ENCODE measurements at places on chromosomes 4 and X.

- no peak for DNase-seq
Observed at GRCh38 chr4:167555338-167556022, 321.2 kb upstream of the SPOCK3 start.

GRCh38 chr4:128516301-128516969 is 228.8 kb upstream of the PGRMC2 start:
- DNase-seq, result no peak

DNA sequence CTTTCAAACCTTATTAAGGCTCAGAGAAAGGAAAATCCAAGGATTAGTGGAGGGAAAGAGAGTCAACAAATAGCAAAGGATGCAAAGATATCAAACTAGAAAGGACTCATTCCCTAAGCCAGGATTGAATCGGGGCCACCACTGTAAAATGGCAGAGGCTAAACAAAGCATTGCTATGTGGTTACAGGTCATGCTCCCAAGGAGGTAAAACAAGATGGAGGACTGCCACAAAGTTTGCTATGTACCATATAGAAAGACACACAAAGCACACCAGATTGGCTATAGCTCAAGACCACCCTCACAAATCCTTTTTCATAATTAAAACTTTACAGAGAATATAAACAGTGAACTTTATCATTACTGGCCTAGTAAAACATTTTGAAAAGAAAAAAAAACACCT is 25.9 kb upstream of the PASD1 start:
- no peak for DNase-seq

DNA sequence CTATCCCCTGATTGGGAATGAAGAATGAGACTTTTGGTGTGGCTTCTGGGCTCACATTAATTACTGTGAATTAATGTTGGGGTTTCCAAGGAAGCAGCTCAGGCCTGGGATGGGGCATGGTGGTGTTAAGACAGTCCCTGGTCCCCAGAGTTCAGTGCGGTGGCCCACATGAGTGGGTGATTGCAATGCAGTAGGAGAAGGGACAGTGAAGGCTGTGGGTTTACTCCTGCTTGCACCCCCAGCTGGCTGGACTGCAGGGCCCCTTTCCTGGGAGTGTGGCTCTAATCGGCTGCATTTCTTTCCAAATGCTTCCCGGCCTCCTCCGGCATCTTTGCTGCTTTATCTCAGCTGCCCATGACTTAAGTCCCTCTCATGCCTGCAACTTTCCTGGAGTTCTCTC is 28.2 kb upstream of the GPR78 start:
- no peak for DNase-seq

GRCh38 chr4:186266729-186267456 is 904 bp downstream of the F11 start:
- no peak for DNase-seq

GRCh38 chr4:3480528-3481112 is 17.5 kb downstream of the DOK7 start:
- DNase-seq, result peak; percentile 99

GRCh38 chr4:137514406-137515111 is 17.7 kb downstream of the PCDH18 start:
- DNase-seq, result no peak

DNA sequence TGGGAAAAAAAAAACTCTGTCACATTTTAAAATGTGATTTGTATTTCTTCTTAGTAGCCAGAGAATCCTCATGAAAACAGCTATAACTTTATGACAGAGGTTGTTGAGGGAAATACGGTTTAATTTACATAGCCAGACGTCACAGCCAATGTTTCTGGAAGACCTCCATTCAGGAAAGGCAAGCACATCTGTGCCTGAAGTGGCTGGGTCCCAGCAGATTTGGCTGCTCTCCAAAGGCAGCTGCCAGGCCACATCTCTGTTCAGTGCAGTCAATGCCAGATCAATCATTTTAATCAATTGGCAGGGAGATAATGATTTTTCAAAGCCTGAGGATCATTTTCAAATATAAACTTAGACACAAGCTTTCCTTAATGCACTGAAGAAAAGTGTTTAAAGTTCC is 86.5 kb upstream of the ZIC3 start:
- no peak for DNase-seq

DNA sequence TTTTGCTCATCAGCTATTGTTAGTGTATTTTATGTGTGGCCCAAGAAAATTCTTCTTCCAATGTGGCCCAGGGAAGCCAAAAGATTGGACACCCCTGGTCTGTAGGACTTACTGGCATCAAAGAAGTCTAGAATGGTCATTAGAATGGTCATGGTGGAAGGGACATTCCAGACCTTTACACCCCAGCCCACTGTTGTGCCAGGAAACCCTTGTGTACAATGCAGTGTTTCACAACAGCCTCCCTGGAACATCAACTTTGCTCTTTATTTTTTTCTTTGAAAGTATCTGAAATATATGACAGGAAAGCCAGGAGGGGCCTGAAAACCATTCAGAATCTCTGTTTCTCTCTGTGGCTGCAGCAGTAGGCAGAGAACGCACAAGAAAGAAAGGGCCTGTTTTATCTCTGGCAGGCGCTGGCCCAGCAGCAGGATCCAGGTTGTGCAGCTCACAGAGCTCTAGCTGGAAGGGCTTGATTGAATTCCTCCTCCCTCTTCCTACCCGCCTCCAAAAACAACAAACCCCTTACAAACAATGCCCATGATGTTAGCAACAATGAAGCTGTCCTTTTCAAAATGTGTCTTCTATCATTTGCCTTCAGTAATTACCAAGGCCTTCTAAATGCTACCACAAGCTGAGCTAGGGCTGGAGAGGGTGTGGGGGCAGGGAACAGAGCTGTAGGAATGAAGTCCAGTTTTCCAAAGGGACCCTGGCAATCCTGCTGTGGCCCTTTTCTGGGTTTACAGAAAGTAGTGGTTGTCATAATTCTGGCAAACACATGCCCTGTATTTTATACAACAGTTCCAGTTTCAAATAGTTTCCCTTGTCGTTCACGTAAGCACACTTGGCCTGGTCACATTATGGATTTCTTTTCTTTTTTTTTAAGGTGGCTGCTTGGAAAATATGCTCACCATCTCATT is 32.3 kb upstream of the TFDP3 start:
- no peak for DNase-seq

DNA sequence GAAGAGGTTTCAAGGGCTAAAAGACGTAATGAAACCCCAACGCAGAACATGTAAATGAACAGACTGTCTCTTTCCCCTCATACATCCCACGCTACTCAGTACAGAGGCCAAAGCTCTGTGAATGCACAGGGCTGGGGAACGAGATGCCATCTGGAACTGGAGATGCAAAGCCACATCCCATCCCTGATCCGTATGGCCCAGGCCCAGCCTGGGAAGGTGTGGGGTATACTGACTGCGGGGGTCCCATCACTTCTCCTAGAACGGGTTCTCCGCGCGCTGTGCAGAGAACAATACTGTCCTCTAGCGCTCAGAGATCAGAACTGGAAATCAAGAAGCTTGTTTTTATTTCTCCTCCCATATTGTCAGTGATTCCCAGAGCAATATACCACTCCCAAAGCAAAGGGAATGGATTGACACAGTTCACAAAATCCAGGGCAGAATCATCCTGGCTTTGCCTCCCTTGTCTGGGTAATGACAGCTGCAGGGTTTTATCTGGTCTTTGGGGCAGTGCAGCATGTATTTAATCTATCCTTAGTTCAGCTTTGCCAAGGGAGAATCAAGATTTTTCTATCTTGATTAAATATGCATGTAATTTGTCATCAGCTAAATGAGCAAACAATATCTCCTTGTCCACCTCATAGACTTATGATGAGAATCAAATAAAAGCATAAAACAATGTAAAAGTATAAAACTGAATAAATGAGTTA is 47.3 kb upstream of the TLR3 start:
- DNase-seq, result peak; percentile 90

DNA sequence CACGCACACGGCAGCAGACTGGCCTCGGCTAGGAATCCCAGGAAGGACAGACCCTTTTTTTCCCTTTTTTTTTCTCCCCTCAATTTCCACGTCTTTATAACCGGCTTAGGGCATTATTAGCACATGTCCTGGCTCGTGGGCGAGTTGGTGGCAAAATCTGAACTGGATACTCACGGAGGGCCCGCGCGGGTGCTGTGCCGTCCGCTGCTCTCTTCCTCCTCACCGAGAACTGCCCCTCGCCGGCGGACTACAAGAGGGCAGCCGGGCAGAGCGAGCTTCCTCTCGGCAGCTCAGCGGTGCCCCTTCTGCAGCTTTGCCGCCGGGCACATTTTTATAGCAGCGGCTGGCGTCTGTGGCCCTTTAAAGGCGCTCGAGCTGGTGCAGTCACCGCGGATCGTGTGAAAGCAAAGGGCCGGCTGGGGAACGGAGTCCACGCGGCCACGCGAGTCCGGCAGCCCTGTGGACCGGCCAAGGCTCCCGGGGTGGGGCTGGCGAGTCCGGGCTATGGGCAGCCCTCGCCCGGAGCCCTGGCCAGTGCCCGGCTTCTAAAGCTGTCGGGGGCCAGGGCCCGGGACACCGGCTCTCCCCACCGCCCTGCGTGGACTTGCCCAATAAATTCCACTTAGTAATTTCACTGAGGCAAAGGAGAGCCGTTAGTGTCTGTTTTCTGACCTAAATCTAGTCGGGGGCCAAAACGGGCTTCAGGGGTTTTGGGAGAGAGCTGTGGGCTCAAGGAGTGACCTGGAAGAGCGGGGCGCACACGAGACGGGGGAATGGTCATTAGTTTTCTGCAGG is 1.3 kb upstream of the CITED1 start:
- peak; percentile 96 for DNase-seq

- DNase-seq, result no peak
Observed at GRCh38 chr4:15253349-15253748, 174.5 kb upstream of the C1QTNF7 start.

- no peak for DNase-seq
Observed at GRCh38 chr4:72318421-72319170, 250.4 kb downstream of the ADAMTS3 start.

DNA sequence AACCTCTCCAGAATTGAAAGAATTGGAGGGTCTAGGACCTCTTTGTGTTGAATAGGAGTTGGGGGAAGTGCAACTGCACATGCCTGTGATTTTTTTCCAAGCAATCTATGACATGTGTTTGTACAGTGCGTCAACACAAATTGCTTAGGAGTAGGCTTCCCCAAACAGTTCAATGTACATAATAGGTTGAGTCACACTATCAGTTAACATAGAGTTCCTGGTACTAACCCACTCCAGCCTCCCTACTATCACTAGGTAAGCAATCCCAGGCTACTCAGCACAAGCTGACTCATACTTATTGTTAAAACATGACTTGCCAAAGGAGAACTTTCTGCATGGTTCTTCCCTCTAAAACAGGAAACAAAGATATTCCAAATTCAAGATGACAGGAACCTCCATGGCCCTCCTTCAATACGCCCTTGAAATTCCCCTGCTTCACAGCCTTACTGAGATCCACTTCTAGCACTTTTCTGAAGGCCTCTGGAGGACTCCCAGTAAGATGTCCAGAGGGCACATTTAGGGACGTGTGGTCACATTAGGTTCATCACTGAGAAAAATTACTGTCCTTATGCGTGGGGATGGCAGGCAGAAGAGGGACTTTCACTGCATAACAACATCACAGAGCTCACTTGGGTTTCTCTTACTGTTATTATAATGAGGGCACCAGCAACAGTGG is 8.4 kb upstream of the VSIG1 start:
- peak; percentile 31 for DNase-seq

DNA sequence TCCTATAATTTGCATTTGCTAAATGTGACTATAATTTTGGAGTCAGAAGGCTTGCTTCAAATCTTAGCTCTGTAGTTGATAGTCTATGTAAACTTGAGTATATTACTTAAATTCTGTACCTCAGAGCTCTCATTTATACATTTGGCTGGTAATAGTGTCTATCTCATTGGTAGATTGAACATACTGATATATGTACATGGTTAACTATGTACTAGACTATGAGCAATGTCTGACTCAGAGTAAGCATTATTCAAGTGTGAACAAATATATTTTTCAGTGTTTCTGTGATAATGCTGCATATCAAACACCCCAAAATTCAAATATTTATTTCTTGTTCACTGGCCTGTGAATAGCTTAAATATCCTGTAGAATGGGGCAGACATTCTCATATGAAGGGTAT is 1568.9 kb upstream of the PABPC4L start:
- DNase-seq, result no peak
